ENCODE measurements at places on chromosomes 13 and 19. TPM values are rescaled to one million over a fixed set of nuclear protein-coding genes. Genes with fewer than 3 reads are reported as not detected.

C5AR1 gene
- 0.05 TPM for total RNA-seq

SMIM44 gene
- total RNA-seq: not detected

GRCh38 chr19:2056837-2057192 is 5.8 kb upstream of the MKNK2 start:
- no peak for DNase-seq

DNA sequence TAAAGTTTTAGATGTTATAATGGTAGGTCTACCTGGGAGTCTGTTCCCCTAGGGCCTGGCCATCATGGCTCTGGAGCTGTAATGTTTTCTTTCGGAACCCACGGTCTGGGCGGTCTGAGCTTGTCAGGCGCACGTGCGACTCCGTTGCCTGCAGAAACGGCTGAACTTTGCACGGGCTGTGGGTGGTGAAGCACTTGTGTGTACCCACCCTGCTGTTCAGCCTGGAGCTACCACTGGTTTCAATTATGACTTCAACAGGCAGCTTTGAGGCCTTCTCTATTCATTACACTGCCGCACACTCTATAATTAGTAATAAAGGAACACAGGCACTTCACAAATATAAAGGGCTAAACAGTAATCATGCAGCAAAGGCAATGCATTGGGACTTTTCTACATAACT is 6.0 kb downstream of the PCDH8 start:
- no peak for DNase-seq

KLC3 gene
- 2.4 TPM for total RNA-seq

GRCh38 chr13:83453300-83453699 is 429.0 kb downstream of the SLITRK1 start:
- no peak for DNase-seq

- no peak for DNase-seq
These were observed 10.1 kb downstream of the NFILZ start for GRCh38 chr19:8640402-8641004.

KCNC3 gene
- not detected for total RNA-seq

NBEA gene
- 2.9 TPM for total RNA-seq

CNFN gene
- not detected for total RNA-seq

DNA sequence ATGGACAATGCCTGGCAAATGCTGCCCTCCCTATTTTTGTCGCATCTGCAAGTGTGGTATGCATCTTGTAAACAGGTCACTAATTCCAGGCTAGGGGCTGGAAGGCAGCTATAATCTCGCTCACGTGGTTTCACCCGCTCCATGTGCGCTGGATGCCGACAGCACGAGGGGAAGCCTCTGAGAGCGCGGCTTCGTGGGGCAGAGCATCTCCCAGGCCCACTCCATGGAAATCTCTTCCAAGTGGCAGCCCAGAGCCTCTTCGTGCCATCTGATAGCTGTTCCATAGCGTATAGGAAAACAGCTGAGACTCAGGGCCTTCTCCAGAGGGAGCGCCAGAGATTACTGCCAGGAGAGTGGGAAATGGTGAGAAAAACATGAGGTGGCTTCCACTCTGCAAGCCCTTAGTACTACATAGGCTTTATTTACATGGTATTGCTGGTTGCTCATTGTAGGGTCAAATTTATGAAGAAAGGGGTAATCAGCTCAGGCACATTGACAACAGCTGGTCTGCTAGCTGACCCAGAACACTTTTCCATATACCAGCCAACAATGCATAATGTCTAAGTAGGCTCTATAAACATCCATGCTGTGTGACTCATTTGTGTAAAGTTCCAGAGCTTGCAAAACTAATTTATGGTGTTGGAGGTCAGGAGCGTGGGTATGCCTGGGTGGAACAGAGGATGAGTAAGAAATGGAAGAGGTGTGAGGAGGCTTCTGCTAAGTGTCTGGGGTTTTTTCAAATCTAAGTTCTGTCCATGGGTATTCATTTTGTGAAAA is 165.2 kb downstream of the SHISA2 start:
- peak; percentile 89 for DNase-seq

DNA sequence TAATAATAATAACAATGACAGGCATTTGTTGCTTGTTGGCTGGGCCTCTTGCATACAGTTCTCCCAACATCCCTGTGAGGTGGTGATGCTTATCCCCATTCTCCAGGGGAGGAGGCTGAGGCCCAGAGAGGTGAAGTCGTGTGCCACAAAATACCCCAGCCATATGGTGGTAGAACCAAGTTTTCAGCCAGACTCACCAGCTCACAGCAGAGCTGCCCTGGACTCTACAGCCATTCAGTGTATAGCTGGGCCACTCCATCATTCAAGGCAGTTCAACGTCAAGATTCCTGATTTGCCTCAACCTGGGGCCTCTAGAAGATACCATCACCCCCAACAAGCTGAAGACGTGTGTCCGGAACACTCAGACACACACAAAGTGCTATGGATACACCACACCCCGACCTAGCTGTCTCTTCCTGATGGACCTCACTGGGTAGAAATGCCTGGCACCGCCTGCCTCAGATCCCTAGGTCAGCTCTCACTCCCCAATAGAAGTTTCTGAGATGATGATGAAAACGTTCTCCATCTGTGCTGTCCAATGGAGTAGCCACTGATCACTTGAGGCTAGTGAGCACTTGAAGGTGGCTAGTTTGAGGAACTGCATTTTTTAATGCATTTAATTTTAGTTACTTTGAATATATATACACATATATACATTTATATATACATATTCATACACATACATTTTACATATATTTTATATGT is 4.3 kb upstream of the CEACAM19 start:
- DNase-seq: no peak

GRCh38 chr13:21723807-21724505 is 53.1 kb downstream of the FGF9 start:
- no peak for DNase-seq

GRCh38 chr19:5948752-5949564 is 29.0 kb downstream of the RANBP3 start:
- no peak for DNase-seq

GRCh38 chr13:36788276-36788675 is 30.7 kb upstream of the RFXAP start:
- DNase-seq: peak; percentile 80

DNA sequence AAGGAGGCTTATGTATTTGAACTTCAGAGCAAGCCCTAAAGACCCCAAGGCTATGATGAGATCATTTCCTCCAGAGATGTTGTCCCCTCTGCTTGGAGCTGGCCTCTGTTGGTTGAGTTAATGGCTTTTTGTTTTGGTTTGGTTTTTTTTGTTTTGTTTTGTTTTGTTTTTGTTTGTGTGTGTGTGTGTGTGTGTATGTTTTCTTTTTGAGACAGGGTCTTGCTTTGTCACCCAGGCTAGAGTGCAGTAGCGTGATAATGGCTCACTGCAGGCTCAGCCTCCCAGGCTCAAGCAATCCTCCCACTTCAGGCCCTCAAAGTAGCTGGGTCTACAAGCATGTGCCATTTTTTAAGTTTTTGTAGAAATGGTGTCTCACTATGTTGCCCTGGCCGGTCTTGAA is 1076.2 kb downstream of the UQCRFS1 start:
- DNase-seq: no peak

PEAK3 gene
- total RNA-seq: not detected

OXGR1 gene
- total RNA-seq: not detected

- no peak for DNase-seq
These were observed 780.9 kb upstream of the KLHL1 start for GRCh38 chr13:70889163-70889562.

KLK14 gene
- not detected for total RNA-seq

DNA sequence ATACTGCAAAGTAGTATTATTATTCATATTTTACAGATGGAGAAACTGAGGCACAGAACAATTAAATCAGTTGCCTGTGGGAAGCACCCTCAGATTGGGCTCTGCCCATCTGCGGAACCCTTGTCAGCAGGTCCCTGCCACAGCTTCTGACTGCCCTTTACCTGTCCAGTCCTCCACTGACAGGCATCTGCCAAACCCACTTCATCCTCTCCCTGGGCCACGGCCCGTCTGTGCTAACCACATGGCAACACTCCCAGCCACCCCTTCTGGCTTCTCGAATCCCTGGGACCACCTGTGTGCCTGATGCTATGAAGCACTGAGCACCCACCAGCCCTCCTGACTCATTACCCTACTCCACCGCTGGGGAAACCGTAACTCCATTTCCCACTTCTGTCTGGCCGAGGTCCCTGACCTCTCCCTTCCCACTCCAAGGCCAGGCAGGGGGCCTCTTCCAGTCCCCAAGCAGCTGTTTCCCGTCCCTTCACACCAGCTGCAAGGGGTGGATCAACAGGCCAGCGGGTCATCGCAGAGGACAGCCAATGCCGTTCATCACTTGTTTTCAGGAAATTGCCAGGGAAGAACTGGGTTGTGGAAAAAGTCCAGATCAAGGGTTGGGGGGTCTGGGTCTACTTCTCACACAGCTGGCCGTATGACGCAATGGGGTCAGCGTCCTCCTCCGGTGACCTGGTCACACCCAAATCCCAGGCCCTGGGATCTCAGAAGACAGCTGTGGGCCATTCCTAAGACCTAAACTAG is 2.5 kb downstream of the KANK3 start:
- no peak for DNase-seq

DNA sequence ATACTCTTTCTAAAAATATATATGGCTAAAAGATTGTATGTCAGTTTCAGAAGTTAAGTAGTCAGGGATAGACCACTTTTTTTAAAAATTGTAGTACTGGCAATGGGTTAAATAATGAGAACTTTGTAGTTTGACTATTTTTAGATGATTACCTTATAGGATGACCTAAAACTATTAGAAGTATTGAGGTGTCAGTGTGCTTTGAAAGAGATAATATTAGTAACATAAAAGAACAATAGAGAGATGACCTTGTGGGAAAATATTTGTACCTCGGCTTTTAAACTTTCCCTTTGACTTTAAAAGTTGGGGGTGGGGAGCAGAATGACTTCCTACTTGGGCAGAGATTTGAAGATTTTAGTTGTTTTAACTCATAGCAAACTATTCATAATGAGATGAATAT is 48.3 kb downstream of the SLAIN1 start:
- DNase-seq: no peak

- DNase-seq: no peak
These were observed 163.5 kb upstream of the SLC10A2 start for GRCh38 chr13:103229674-103230073.

ICAM5 gene
- 6.1 TPM for total RNA-seq

DNA sequence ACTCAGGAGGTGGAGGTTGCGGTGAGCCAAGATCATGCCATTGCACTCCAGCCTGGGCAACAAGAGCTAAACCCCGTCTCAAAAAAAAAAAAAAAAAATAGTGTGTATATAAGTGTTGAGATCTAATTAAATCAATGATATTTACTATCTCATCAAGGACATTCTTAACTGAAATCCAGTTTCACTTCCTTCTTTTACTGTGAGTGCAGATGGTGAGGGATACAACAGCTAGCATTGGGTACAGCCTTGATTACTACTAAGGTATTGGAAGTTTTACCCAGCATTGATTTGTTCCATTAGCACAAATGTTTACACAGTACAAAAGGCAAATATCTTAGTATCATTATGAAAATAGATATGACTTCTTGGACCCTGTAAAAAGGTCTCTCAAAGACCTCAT is 546.6 kb downstream of the KCTD12 start:
- no peak for DNase-seq

GRCh38 chr13:35865341-35866240 is 265.6 kb downstream of the DCLK1 start:
- no peak for DNase-seq

- DNase-seq: peak; percentile 96
These were observed 19.4 kb downstream of the ACTN4 start for GRCh38 chr19:38666663-38667511.

GRCh38 chr13:29362849-29363604 is 232.5 kb downstream of the SLC7A1 start:
- DNase-seq: peak; percentile 36

SLC17A7 gene
- not detected for total RNA-seq

DNA sequence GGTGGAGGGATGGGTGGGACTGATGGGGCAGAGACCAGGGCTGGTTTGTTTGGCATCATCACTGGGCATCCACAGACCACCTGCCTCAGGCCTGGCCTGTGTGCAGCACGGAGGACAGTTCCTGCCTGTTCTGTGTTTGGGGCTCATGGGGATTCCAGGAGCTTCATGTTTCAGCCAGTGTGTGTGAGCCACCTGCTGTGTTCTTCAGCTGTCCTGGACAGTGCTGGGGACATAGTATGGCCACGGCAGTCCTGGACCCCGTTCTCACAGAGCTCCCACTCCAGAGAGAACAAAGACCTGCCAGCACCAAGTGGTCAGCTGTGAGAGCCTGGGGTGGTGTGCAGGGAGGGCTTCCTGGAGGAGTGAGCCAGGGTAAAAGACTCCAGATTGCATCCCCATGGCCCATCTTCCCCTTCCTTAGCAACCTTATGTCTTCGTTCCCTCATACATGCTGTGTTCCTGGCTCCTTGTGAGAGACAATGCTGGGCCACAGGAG is 2.0 kb upstream of the CCDC97 start:
- DNase-seq: no peak

FCAR gene
- not detected for total RNA-seq

MBD3L2 gene
- not detected for total RNA-seq

- DNase-seq: no peak
These were observed 14.3 kb downstream of the SLC27A1 start for GRCh38 chr19:17484520-17485185.

Data from M059J (cell line).